ENCODE measurements at places on chromosomes 3 and 15. TPM values are rescaled to one million over a fixed set of nuclear protein-coding genes. Genes with fewer than 3 reads are reported as not detected.
A peak's percentile ranks its signal among the peaks of the same experiment; 100 is the strongest.

DNA sequence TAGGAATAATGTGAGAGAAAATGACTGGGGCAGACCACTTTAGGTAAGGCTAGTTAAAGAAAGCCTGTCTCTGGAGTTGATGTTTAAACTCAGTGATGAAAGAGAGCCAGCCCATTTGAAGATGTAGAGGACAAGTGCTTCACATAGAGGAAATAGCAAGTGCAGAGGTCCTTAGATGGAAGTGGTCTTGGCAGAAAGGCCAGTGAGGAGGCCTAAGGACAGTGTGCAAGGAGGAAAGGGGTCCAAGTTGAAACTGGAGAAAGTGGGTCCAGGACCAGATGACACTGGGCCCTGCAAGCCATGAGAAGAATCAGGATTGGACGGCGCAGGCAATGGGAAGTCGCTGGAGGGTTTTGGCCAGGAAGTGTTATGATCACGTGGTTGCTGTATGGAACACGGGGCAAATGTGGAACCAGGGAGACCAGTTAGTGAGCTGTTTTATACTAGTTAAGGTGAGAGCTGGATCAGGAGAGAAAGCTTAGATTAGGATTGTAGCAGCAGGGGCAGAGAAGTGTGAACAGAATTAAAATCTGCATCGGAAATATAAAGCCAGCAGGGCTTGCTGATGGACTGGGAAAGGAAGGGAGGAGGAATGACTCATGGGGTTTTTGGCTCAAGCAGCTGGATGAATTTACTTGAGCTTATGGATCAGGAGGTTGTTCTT lies 48.0 kb upstream of the SCAANT1 start:
- H3K4me1 ChIP-seq, result peaks cover 43% of the 10 kb centered on the region
- no peak for DNase-seq
- no peak overlapping the region for H3K4me3 ChIP-seq
- H3K27me3 ChIP-seq, result no peaks in the 10 kb centered on the region
- peak overlapping the region; percentile 61 for H3K27ac ChIP-seq
- H3K36me3 ChIP-seq, result peaks cover 7% of the 10 kb centered on the region

GRCh38 chr3:28743831-28744230 lies 395.2 kb upstream of the AZI2 start:
- no peaks in the 10 kb centered on the region for H3K36me3 ChIP-seq
- no peaks in the 10 kb centered on the region for H3K4me1 ChIP-seq
- H3K4me3 ChIP-seq, result no peak overlapping the region
- no peak for DNase-seq
- no peaks in the 10 kb centered on the region for H3K27me3 ChIP-seq

DNA sequence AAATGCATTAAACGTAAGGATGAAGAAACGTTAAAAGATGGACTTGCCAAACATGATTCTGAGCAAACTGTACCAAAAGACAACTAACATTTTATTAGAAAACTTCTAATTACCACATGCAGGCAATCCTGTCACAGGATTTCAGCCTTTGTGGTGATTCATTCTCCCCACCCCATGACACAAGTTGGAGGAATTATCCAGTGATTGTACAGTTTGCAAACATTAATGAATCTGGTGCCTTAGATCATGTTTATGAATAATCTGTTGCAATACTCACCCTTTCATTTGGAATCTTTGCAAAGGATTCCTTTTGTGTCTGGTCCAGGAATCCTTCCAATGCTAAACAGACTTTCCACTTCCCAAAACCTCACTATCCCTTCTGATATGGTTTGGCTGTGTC lies 23.3 kb upstream of the ERC2 start:
- H3K27ac ChIP-seq, result no peak overlapping the region
- no peak for DNase-seq
- no peaks in the 10 kb centered on the region for H3K4me1 ChIP-seq
- H3K36me3 ChIP-seq, result no peaks in the 10 kb centered on the region

DNA sequence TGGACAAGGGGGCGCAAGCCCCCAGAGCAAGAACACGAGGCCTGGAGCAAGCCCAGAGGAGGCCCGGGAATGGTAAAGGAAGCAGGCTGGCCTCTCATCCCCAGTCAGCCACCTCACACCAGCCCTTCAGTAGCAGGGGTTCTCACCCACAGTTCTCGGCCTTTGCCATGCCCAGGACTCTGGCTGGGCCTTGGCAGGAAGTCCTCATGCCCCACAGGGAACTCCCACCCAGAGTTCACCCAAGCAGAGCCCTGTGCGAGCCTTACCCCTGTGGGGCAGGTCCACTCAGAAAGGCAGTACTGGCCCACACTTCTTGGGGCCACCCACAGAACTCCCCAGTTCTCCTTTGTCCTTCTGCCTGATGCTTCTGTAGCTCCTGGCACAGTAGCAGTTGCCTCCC lies 30.3 kb downstream of the CYP11A1 start:
- H3K27ac ChIP-seq, result no peak overlapping the region
- no peak for DNase-seq
- H3K36me3 ChIP-seq, result no peaks in the 10 kb centered on the region
- no peaks in the 10 kb centered on the region for H3K27me3 ChIP-seq
- no peaks in the 10 kb centered on the region for H3K4me1 ChIP-seq

GRCh38 chr15:60779718-60780503 lies 301.0 kb upstream of the ICE2 start:
- DNase-seq, result no peak
- no peaks in the 10 kb centered on the region for H3K36me3 ChIP-seq
- H3K4me3 ChIP-seq, result no peak overlapping the region
- H3K4me1 ChIP-seq, result no peaks in the 10 kb centered on the region
- no peaks in the 10 kb centered on the region for H3K27me3 ChIP-seq

DNA sequence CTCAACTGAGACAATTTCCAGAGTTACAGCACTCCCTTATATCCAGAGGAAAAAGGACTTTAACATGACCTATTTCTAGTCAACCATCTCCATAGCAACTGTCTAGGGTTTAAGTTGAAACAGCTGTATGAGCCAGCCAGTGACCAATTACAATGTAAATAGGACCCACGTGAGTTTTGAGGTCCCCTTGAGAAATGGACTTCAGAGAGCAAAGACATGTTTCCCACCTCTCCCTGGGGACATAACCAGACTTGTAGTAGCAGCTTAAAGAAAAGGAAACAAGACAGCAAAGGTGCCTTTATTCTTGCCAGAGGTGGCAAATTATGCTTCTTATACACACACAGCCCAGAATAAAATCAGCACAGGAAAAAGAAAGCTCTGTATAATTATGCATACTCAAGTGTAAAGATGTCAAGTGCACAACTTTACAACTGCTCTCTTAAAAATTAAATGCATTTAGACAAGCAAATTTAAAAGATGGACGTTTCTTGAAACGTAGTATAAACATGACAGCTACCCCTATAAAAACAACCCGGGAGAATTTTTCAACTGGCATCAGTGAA lies 40.2 kb downstream of the SUMF1 start:
- H3K27me3 ChIP-seq, result no peaks in the 10 kb centered on the region
- H3K36me3 ChIP-seq, result peaks cover 14% of the 10 kb centered on the region
- H3K27ac ChIP-seq, result no peak overlapping the region
- peaks cover 21% of the 10 kb centered on the region for H3K4me1 ChIP-seq
- H3K4me3 ChIP-seq, result no peak overlapping the region
- no peak for DNase-seq

DNA sequence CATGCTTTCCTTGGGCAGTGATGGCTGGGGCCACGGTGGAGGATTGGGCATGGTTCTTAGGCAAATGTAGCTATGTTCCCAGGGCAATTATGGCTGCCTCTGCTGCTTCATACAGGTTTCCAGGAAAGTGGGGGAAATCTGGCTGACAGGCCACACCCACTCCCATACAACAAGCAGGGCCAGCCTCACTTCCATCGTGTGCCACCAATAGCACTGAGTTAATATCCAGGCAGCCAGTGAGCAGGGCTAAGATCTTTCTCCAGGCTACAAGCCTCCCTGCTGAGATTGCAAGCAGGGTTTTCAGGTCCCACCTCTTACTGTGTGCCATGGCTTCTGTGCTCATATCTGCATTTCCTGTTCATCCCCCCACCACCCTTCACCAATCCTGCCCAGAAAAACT lies 1291.9 kb downstream of the SI start:
- H3K4me3 ChIP-seq, result no peak overlapping the region
- no peak for DNase-seq
- no peaks in the 10 kb centered on the region for H3K36me3 ChIP-seq
- no peak overlapping the region for H3K27ac ChIP-seq
- H3K27me3 ChIP-seq, result no peaks in the 10 kb centered on the region

- H3K27ac ChIP-seq, result no peak overlapping the region
- H3K4me3 ChIP-seq, result no peak overlapping the region
- H3K4me1 ChIP-seq, result peaks cover 10% of the 10 kb centered on the region
Observed at GRCh38 chr3:113963879-113964278, 16.1 kb downstream of the ZDHHC23 start.

DNA sequence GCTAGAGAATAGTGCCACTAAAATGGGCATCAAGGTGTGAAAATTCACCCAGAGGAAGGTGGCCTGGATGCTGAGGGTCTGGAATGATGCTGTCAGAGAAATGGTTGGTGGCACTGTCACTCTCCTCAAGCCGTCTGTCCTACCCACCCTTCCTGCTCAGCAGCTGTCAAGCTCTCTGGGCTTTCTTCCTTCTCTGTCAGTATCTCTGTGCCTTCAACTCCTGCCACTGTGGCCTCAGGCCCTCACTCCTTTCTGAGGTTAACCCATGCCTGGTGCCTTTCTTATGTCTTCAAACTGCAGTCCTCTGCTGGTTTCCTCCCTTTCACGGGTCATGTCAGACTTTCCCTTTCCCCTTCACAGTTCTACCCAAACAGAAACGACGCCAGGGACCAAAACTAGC lies 4.4 kb downstream of the MYO5C start:
- no peak overlapping the region for H3K4me3 ChIP-seq
- H3K36me3 ChIP-seq, result no peaks in the 10 kb centered on the region
- peak; percentile 54 for DNase-seq
- peaks cover 37% of the 10 kb centered on the region for H3K27me3 ChIP-seq

DNA sequence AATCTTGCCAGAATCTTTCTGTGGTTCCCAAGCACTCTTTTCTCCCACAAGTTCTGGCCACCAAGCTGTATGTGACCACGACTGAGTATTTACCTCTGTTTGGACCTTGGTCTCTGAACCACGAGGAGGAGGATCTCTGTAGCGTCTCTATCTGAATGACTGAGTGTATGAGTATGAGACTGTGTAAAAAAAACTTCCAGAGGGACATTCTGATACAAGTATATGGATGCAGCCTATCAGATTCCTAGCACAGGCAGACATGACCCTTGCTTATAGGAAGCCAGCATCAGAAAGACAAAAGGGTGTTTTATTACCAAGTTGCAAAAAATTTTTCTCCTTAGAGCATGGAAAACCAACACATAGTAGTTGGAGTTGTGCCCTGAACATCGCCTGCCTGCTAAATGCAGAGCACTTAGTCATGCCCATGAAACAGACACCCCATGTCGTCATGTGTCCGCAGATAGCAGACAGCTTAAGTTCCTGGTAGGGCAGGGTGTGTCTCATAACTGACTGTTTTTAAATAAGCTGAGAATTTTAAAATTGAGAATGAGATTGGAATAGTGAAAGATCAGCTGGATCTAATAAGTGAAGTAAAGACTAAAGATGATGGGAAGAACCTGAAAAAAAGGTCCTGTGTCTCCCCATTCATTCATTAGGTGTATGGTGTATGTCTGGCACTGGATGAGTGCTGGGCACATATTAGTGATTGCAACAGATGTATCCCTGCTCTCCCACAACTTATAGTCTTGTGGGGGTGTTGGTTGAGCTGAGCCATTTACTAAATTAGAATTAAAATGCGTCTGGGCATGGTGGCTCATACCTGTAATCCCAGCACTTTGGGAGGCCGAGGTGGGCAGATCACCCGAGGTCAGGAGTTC lies 30.9 kb downstream of the DAG1 start:
- no peaks in the 10 kb centered on the region for H3K27me3 ChIP-seq
- peaks cover 5% of the 10 kb centered on the region for H3K36me3 ChIP-seq
- H3K4me3 ChIP-seq, result no peak overlapping the region
- H3K27ac ChIP-seq, result peak overlapping the region; percentile 3
- DNase-seq, result peak; percentile 44
- H3K4me1 ChIP-seq, result peaks cover 15% of the 10 kb centered on the region

DNA sequence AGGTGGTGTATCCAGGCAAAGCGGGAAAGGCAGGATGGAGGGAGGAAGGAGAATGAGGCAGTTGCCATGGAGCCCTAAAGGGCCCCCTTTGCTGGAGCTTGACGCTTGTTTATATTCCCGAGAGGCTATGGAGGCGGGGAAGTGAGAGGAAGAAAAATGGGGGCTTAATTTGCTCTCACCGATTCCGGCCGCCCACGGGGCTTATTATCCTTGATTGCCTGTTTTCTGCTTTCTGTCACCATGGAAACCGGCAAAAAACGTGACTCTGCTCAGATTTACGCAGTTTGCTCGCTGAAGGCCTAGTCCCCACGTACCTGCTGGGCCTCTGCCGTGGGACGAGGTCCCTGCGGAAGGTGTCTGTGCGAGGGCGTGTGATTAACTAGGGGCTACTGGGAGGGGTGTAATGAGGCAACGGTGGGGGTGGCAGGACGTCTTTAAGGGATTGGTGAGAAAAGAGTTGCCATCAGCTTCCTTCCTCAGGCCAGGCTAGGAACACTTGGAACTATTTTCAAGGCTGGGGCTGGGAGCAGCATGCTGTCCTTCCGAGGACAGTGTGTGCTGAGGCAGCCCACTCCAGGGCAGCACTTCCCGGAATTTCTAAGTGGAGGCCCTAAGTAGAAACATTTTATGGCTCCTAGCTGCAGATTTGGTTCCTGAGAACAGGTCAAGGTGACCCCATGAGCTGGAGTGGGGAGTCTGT lies 110.8 kb upstream of the NDN start:
- no peak overlapping the region for H3K4me3 ChIP-seq
- no peak overlapping the region for H3K27ac ChIP-seq
- no peak for DNase-seq
- H3K4me1 ChIP-seq, result no peaks in the 10 kb centered on the region
- no peaks in the 10 kb centered on the region for H3K36me3 ChIP-seq

GRCh38 chr3:129557548-129557894 lies 14.5 kb downstream of the H1-8 start:
- H3K36me3 ChIP-seq, result no peaks in the 10 kb centered on the region
- no peak for DNase-seq
- H3K4me3 ChIP-seq, result no peak overlapping the region
- no peak overlapping the region for H3K27ac ChIP-seq
- H3K4me1 ChIP-seq, result peaks cover 27% of the 10 kb centered on the region
- H3K27me3 ChIP-seq, result peaks cover 12% of the 10 kb centered on the region

MUSTN1 gene
- 3.0 TPM for total RNA-seq

KLF15 gene
- not detected for total RNA-seq

GOLGA8J gene
- 0.88 TPM for total RNA-seq

ARNT2 gene
- total RNA-seq, result not detected

ELL3 gene
- total RNA-seq, result 1.0 TPM

SERPINI1 gene
- total RNA-seq, result 2.6 TPM

SNURF gene
- total RNA-seq, result 23.3 TPM

SLC6A6 gene
- 55.3 TPM for total RNA-seq
